ENCODE measurements at places on chromosomes 16 and 17.

GRCh38 chr16:25877103-25877502 is 185.3 kb downstream of the HS3ST4 start:
- no peak overlapping the region for H3K4me3 ChIP-seq
- DNase-seq, result no peak
- H3K36me3 ChIP-seq, result no peaks in the 10 kb centered on the region
- H3K4me1 ChIP-seq, result no peaks in the 10 kb centered on the region
- H3K27ac ChIP-seq, result no peak overlapping the region

DNA sequence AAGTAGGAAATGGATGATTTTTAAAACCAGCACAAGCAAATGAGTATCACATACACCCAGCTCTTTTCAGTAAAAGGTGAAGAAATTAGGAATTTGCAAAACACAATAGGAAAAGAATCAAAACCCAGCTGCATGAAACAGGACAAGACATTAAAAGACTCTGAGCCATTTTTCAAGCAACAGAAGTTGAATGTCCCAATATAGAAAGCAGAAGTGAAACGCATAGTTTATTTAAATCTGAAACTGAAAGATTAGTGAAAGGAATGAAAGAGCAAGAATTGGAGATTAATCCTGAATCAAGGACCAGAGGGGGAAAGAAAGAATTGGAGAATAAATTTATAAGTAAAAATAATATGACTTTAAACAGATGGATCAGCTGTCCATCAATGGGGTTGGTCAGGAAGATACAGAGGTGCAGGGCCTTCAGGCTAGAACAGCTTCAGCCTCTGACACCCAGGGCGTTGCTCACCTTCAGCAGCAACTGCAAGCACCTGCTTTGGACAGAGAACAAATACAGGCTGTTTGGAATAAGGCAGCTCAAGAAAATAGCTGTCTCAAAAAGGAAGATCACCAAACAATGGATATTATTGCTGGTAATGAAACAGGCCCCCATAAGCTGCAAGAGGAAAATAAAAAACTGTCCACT is 3.9 kb upstream of the ARHGAP17 start:
- H3K27me3 ChIP-seq, result no peaks in the 10 kb centered on the region
- peaks cover 51% of the 10 kb centered on the region for H3K4me1 ChIP-seq
- no peak for DNase-seq
- peak overlapping the region; percentile 1 for H3K4me3 ChIP-seq
- H3K36me3 ChIP-seq, result peaks cover 5% of the 10 kb centered on the region

GRCh38 chr16:24755201-24755874 is 25.9 kb downstream of the TNRC6A start:
- H3K4me1 ChIP-seq, result peaks cover 15% of the 10 kb centered on the region
- no peak overlapping the region for H3K4me3 ChIP-seq
- H3K36me3 ChIP-seq, result peaks cover 2% of the 10 kb centered on the region
- H3K27ac ChIP-seq, result no peak overlapping the region
- H3K27me3 ChIP-seq, result no peaks in the 10 kb centered on the region

- DNase-seq, result peak; percentile 61
- peaks cover 20% of the 10 kb centered on the region for H3K27me3 ChIP-seq
- H3K36me3 ChIP-seq, result peaks cover 9% of the 10 kb centered on the region
- H3K4me1 ChIP-seq, result peaks cover 33% of the 10 kb centered on the region
- peak overlapping the region; percentile 87 for H3K4me3 ChIP-seq
- peak overlapping the region; percentile 97 for H3K27ac ChIP-seq
These were observed 615 bp downstream of the PRPSAP1 start for GRCh38 chr17:76353004-76353598.

GRCh38 chr16:12898551-12898950 is 2.8 kb upstream of the SHISA9 start:
- H3K27me3 ChIP-seq, result peaks cover 66% of the 10 kb centered on the region
- no peaks in the 10 kb centered on the region for H3K36me3 ChIP-seq
- no peak overlapping the region for H3K27ac ChIP-seq
- no peak overlapping the region for H3K4me3 ChIP-seq

DNA sequence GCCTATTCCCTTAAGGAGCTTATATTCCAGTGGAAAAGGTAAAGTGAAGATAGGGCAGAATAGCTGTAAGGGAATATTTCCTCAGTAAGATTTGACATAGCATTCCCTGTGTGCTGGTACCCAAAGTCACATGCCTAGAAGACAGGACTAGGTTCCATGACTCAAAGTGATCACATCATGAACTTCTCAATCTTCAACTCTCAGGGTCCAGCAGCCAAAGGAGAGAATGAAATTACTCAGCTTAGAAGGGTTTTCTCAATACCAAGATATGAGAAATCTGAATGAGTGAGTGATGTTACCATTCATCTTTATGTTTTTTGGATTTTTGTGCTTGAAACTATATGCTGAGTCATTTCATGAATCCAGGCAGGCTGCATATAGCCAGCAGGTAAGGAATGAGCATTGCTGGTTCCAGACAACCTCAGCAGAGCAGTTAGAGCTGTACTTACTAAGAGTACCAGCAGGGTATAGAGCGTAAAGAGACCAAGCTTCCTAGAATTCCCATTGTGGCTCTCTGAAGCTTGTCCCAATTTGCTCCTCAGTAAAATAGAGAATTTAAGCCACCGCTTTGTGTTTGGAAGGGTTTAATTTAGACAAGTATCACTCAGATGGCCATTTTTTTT is 91.1 kb downstream of the ANKFN1 start:
- no peak for DNase-seq
- no peaks in the 10 kb centered on the region for H3K36me3 ChIP-seq
- no peaks in the 10 kb centered on the region for H3K4me1 ChIP-seq
- peaks cover 5% of the 10 kb centered on the region for H3K27me3 ChIP-seq

GRCh38 chr16:31071861-31072260 is 2.2 kb downstream of the ZNF668 start:
- peaks cover 11% of the 10 kb centered on the region for H3K36me3 ChIP-seq
- H3K4me3 ChIP-seq, result peak overlapping the region; percentile 90
- DNase-seq, result no peak
- no peaks in the 10 kb centered on the region for H3K27me3 ChIP-seq
- peaks cover 42% of the 10 kb centered on the region for H3K4me1 ChIP-seq

DNA sequence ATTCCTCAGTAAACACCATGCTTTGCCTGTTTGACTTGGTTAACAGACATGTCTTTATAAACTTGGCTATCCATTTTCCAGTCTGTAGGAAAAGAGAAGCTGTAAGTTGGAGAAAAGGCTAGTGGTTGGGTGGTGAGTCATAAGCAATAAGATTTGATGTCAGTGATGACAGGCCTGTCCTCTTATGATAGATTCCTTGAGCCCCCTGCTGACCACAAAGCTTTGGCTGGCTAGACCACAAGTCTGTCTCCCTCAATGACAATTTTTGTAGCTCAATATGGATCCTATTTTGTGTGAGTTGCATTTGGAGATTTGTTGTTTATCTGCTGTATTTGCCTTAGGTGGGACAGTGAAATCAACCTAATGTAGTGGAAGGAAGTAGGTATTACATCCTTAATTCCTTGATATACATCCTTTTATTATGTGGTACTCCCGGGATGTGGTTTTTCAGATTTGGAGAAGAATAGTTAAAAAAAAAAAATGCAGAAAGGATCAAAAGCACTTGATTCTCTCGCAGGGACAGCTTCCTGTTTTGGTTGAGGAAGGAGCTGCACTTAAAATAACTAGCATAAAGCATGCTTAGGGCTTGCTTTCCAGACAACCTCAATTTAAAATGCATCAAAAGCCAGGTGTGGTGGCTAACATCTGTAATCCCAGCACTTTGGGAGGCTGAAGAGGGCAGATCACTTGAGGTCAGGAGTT is 67.4 kb downstream of the SIAH1 start:
- no peak for DNase-seq
- H3K27ac ChIP-seq, result peak overlapping the region; percentile 94
- peak overlapping the region; percentile 1 for H3K4me3 ChIP-seq

All from activated naive CD4-positive, alpha-beta T cell treated with anti-CD3 and anti-CD28 coated beads, Interleukin-2, amount 10 ng/mL, durations not matched to agents 7 days and 5 days (primary cell).